ENCODE measurements at places on chromosomes 6 and 20. TPM values are rescaled to one million over a fixed set of nuclear protein-coding genes. Genes with fewer than 3 reads are reported as not detected.

LYRM4 gene
- 30.8 TPM for total RNA-seq

- DNase-seq: no peak
- no peaks in the 10 kb centered on the region for H3K36me3 ChIP-seq
- no peaks in the 10 kb centered on the region for H3K4me1 ChIP-seq
- peaks cover 2% of the 10 kb centered on the region for H3K27me3 ChIP-seq
- H3K4me3 ChIP-seq: no peak overlapping the region
Observed at GRCh38 chr6:121235386-121235785, 98.9 kb downstream of the TBC1D32 start.

- H3K36me3 ChIP-seq: no peaks in the 10 kb centered on the region
- no peaks in the 10 kb centered on the region for H3K27me3 ChIP-seq
- H3K4me1 ChIP-seq: no peaks in the 10 kb centered on the region
Observed at GRCh38 chr20:3551681-3552434, 81.0 kb downstream of the ATRN start.

DNA sequence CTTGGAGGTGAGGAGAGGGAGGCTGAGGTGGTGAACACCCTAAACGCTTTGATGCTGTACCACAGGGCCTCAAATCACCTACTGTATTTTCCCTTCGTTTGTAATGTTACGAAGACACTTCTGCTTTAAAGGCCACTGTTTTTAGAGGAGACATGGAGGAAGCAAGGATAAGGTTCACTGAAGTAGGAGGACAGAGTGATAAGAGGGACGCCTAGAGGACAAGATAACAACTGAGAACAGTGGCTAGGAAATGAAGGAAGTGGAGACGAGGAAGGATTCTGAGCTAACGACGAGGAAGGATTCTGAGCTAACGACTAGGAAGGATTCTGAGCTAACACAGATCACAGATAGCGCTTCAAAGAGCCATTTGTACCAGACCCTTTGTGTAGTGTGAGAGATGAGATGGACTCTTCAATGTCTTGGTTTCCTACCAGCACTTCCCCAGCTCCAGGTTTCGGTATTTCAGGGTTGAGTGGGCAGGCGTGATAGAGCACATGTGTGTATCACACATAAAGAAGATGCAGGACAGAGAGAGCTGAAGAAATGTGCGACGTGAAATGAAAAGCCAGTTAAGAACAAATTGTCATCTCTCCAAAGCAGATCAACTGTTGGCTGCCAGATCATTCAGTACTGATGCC lies 7.5 kb downstream of the SF3B5 start:
- no peaks in the 10 kb centered on the region for H3K36me3 ChIP-seq
- no peak overlapping the region for H3K27ac ChIP-seq
- H3K4me1 ChIP-seq: no peaks in the 10 kb centered on the region
- no peak for DNase-seq
- no peak overlapping the region for H3K4me3 ChIP-seq

- H3K4me1 ChIP-seq: no peaks in the 10 kb centered on the region
- no peak overlapping the region for H3K4me3 ChIP-seq
- H3K27ac ChIP-seq: no peak overlapping the region
- no peak for DNase-seq
- H3K27me3 ChIP-seq: no peaks in the 10 kb centered on the region
- H3K36me3 ChIP-seq: no peaks in the 10 kb centered on the region
Observed at GRCh38 chr6:11824986-11825385, 46.4 kb upstream of the ADTRP start.

DNA sequence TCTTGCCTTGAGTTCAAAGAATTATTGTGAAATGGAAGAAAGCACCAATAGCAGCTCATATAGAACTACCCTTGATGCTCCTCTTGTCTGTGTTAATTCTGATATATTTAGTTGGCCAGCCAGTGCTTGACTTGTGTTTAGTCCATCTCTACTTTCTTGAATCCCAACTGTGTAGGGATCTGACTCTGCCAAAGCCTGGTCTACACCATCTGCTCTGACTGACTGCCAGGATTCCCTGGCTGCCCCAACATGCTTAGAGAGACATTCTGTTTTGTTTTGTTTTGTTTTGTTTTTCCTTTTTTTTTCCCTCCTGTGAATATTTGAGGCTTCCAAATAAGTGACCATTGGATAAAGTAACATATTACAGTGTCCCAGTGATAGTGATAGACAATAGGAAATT lies 953.7 kb upstream of the MANEA start:
- DNase-seq: no peak
- H3K36me3 ChIP-seq: no peaks in the 10 kb centered on the region
- H3K4me1 ChIP-seq: no peaks in the 10 kb centered on the region

CST1 gene
- not detected for total RNA-seq

PRR18 gene
- total RNA-seq: not detected

ITPA gene
- total RNA-seq: 23.8 TPM

RIN2 gene
- 53.6 TPM for total RNA-seq

ADGRF4 gene
- total RNA-seq: 0.48 TPM

GRCh38 chr20:32655903-32656512 lies 17.7 kb downstream of the C20orf203 start:
- H3K27ac ChIP-seq: no peak overlapping the region
- DNase-seq: no peak
- H3K4me1 ChIP-seq: peaks cover 3% of the 10 kb centered on the region
- H3K36me3 ChIP-seq: no peaks in the 10 kb centered on the region

GRCh38 chr6:125220712-125221111 lies 67.1 kb downstream of the TPD52L1 start:
- H3K27ac ChIP-seq: peak overlapping the region; percentile 14
- H3K27me3 ChIP-seq: no peaks in the 10 kb centered on the region
- DNase-seq: no peak
- no peaks in the 10 kb centered on the region for H3K36me3 ChIP-seq
- no peak overlapping the region for H3K4me3 ChIP-seq

GRCh38 chr20:62387933-62388635 lies 1.2 kb downstream of the RPS21 start:
- H3K36me3 ChIP-seq: no peaks in the 10 kb centered on the region
- peaks cover 9% of the 10 kb centered on the region for H3K4me1 ChIP-seq
- no peak overlapping the region for H3K27ac ChIP-seq
- DNase-seq: no peak

- no peak for DNase-seq
- H3K36me3 ChIP-seq: no peaks in the 10 kb centered on the region
- no peak overlapping the region for H3K4me3 ChIP-seq
- peaks cover 3% of the 10 kb centered on the region for H3K4me1 ChIP-seq
- H3K27me3 ChIP-seq: no peaks in the 10 kb centered on the region
Observed at GRCh38 chr6:34059136-34059731, 86.7 kb downstream of the GRM4 start.

DNA sequence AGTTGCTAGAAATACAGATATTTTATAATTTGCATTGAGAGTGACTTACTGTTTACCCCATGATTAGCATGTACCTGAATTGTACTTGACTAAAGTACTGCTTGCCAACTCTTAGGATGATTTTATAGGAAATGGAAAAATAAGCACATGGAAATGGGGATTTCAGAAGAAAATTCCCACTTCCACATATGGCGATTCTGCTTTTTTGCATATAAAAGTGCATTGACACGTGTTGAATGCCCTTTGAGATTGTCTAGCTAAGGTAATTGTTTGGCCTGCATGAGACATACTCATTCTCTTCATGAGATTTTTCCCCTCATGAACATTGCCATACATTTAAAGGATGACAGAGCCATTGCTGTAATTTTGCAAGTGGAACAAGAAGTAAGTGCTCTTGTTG lies 10.1 kb downstream of the TAB2 start:
- peaks cover 7% of the 10 kb centered on the region for H3K4me1 ChIP-seq
- H3K4me3 ChIP-seq: no peak overlapping the region
- no peaks in the 10 kb centered on the region for H3K27me3 ChIP-seq
- no peak overlapping the region for H3K27ac ChIP-seq
- no peaks in the 10 kb centered on the region for H3K36me3 ChIP-seq

EDN3 gene
- total RNA-seq: 1.1 TPM

Data from ovary (tissue), 10 donors.